ENCODE measurements at places on chromosomes 13 and 19.

GRCh38 chr13:58704953-58705352, 1073.4 kb downstream of the PCDH17 start:
- no peaks in the 10 kb centered on the region for H3K4me1 ChIP-seq
- no peak for DNase-seq
- no peaks in the 10 kb centered on the region for H3K36me3 ChIP-seq
- H3K27me3 ChIP-seq: no peaks in the 10 kb centered on the region
- H3K27ac ChIP-seq: no peak overlapping the region
- no peak overlapping the region for H3K4me3 ChIP-seq

- H3K27me3 ChIP-seq: no peaks in the 10 kb centered on the region
- no peak overlapping the region for H3K27ac ChIP-seq
- H3K4me1 ChIP-seq: no peaks in the 10 kb centered on the region
- no peaks in the 10 kb centered on the region for H3K36me3 ChIP-seq
- no peak overlapping the region for H3K4me3 ChIP-seq
Measured at GRCh38 chr13:21014502-21015170, 46.8 kb downstream of the LATS2 start.

DNA sequence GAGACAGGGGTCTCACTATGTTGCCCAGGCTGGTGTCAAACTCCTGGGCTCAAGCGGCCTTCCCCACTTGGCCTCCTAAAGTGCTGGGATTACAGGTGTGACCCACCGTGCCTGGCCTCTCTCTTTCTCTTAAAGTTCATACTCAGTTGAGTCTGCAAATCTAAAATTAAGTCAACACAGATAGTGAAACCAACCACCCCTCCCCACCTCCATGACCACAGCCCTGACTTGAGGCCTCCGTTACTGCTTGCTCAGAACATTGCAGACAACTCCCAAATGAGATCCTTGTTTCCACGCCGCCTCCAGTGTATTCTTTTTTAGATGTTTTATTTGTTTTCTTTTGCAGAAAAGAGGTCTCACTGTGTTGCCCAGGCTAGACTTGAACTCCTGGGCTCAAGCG, 94.4 kb downstream of the CACNA1A start:
- H3K4me3 ChIP-seq: no peak overlapping the region
- H3K27me3 ChIP-seq: no peaks in the 10 kb centered on the region
- no peak overlapping the region for H3K27ac ChIP-seq
- H3K36me3 ChIP-seq: no peaks in the 10 kb centered on the region
- no peak for DNase-seq

DNA sequence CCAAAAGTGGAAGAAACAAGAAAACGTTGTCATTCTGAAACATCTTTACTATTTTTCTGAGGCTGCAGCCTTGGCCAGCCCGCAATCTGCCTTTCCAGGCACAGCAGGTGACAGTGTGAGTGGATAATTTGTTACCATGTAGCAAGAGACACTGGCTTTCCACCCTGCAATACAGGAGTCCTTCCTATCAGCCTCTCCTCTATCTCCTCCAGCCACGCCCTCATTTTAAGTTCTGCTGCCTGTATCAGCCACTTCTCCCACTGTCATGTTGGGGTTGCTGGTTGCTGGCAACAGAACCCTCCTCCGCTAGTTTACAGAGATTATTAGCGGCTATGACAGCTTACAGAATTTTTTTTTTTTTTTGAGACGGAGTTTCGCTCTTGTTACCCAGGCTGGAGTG, 7.7 kb upstream of the LGALS7 start:
- no peak for DNase-seq
- no peaks in the 10 kb centered on the region for H3K27me3 ChIP-seq
- H3K4me1 ChIP-seq: no peaks in the 10 kb centered on the region
- no peak overlapping the region for H3K27ac ChIP-seq
- no peaks in the 10 kb centered on the region for H3K36me3 ChIP-seq

- H3K36me3 ChIP-seq: no peaks in the 10 kb centered on the region
- DNase-seq: no peak
- H3K4me1 ChIP-seq: no peaks in the 10 kb centered on the region
- no peak overlapping the region for H3K4me3 ChIP-seq
Measured at GRCh38 chr13:23658929-23659541, 88.8 kb downstream of the TNFRSF19 start.

- peaks cover 52% of the 10 kb centered on the region for H3K4me1 ChIP-seq
- DNase-seq: no peak
- no peak overlapping the region for H3K27ac ChIP-seq
- H3K4me3 ChIP-seq: no peak overlapping the region
- no peaks in the 10 kb centered on the region for H3K27me3 ChIP-seq
Measured at GRCh38 chr19:45090034-45090433, 2.9 kb upstream of the PPP1R37 start.

DNA sequence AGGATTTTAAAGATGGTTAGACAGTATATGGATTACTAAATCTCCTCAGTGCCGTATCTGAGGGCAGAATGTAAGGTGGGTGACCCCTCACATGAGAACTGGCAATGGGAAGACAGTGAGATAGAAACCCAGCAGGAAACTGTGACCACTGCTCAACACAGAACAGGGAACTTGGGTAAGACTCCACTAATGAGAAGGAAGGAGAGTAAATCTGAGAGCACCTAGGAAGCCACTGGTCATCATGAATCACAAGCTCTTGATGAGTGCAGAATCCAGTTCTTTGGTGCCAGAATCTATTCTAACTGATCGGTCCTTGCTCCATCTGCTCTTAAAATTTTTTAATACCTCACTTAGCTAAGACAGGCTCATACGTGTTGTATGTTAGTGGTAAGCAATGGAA, 261.8 kb downstream of the KLF12 start:
- H3K27ac ChIP-seq: no peak overlapping the region
- H3K27me3 ChIP-seq: no peaks in the 10 kb centered on the region
- H3K36me3 ChIP-seq: no peaks in the 10 kb centered on the region
- peaks cover 38% of the 10 kb centered on the region for H3K4me1 ChIP-seq
- no peak overlapping the region for H3K4me3 ChIP-seq

GRCh38 chr13:114313061-114313860, 1.0 kb upstream of the CHAMP1 start:
- H3K36me3 ChIP-seq: no peaks in the 10 kb centered on the region
- H3K27me3 ChIP-seq: no peaks in the 10 kb centered on the region
- H3K27ac ChIP-seq: peak overlapping the region; percentile 79
- peak overlapping the region; percentile 88 for H3K4me3 ChIP-seq
- DNase-seq: no peak

DNA sequence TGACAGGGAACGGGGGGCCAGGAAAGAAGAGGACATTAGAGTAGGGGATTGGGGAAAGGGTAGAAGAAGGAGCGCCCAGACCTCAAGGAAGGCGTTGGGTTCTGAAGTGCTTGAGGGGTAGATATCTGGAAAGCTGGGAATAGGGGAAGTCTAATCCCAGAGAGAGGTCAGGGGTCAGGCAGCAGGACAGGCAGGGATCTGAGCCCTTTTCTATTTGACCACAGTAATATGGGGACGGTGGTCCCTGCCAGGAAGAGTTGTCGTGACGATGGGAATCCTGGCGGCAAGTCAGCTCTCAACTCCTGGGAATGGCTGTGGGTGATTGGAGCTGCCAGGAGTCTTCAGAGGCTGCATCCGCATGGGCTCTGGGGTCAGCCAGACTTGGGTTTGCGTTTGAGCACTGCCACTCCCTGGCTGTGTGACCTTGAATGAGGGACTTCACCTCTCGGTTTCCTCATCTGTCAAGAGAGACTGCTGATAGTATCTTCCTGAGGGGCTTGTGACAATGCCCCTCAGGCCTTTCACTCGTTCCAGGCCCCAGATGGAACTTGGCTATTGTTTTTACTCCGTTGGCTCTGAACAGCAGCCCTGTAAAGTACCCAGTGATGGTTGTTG, 1.3 kb downstream of the AP2A1 start:
- no peaks in the 10 kb centered on the region for H3K36me3 ChIP-seq
- H3K4me1 ChIP-seq: peaks cover 36% of the 10 kb centered on the region
- no peaks in the 10 kb centered on the region for H3K27me3 ChIP-seq
- H3K27ac ChIP-seq: peak overlapping the region; percentile 80
- H3K4me3 ChIP-seq: peak overlapping the region; percentile 79
- no peak for DNase-seq

GRCh38 chr19:7224209-7224686, 70.0 kb downstream of the INSR start:
- H3K27ac ChIP-seq: no peak overlapping the region
- DNase-seq: no peak
- H3K36me3 ChIP-seq: no peaks in the 10 kb centered on the region
- no peaks in the 10 kb centered on the region for H3K27me3 ChIP-seq

DNA sequence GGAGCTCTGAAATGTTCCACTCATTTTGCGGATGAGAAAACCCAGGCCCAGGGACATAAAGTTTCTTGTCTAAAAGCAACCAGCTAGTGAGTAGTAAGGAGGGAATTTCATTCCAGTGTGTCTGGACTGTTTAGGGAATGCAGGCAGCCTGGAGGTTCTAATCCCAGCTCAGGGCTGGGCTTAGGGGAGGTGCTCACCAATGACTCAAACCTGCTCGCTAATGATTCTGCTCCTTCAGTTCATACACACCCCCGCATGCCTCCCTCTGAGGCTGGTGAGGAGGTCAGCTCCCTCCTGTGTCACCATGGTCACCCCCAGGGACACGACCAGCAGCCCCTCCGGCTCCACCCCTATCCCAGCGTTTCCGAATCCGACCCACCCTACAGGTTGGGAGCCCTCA, 34.6 kb downstream of the CYP4F2 start:
- H3K36me3 ChIP-seq: no peaks in the 10 kb centered on the region
- no peak overlapping the region for H3K27ac ChIP-seq
- no peaks in the 10 kb centered on the region for H3K4me1 ChIP-seq
- H3K4me3 ChIP-seq: no peak overlapping the region
- no peak for DNase-seq

Data from CD4-positive, alpha-beta memory T cell (primary cell).